ENCODE measurements at places on chromosomes 1 and 21.
A peak's percentile ranks its signal among the peaks of the same experiment; 100 is the strongest.

- DNase-seq = peak; percentile 99
Measured at GRCh38 chr1:24379733-24380315, 33.8 kb downstream of the STPG1 start.

GRCh38 chr1:112209493-112209892, 186.5 kb upstream of the CTTNBP2NL start:
- peak; percentile 68 for DNase-seq

DNA sequence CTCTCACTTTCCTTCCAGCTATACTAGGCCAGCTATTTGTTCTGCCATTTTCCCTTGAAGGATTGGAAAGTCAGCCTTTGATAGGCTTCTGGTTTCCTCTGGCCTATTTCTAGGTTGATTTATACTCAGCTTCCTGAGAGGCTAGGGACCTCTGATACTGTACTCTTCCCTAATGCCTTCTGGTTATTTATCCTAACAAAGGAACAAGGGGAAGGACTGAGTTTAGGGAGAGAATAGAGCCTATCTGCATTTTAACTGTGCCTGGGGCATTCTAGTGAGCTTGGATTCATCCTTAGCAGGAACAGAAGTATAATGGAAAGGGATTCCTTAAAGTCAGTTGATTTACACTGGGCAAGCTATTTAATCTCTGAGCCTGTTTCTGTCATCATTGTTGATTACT, 11.8 kb upstream of the TMEM39B start:
- DNase-seq = no peak

DNA sequence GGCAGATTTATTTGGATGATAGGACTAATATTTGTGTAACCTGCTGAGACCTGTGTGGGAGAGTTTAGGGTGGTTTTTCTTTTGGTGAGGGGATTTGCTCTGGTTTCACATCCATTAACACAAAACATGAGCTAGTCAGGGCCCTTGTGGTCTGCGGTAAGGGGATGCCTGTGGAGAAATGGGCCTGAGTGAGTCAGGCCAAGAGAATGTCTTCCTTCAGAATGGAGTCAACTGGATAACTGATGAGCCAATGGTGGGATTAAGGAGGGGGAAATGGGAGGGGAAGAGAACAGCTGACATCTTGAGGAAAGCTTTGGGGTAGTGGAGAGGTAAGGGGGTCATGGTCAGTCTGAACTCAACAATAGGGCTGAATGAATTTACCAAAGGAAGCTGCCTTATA, 13.9 kb downstream of the WNT2B start:
- DNase-seq = peak; percentile 70

GRCh38 chr1:229001467-229002011, 266.3 kb downstream of the RHOU start:
- DNase-seq = peak; percentile 5

DNA sequence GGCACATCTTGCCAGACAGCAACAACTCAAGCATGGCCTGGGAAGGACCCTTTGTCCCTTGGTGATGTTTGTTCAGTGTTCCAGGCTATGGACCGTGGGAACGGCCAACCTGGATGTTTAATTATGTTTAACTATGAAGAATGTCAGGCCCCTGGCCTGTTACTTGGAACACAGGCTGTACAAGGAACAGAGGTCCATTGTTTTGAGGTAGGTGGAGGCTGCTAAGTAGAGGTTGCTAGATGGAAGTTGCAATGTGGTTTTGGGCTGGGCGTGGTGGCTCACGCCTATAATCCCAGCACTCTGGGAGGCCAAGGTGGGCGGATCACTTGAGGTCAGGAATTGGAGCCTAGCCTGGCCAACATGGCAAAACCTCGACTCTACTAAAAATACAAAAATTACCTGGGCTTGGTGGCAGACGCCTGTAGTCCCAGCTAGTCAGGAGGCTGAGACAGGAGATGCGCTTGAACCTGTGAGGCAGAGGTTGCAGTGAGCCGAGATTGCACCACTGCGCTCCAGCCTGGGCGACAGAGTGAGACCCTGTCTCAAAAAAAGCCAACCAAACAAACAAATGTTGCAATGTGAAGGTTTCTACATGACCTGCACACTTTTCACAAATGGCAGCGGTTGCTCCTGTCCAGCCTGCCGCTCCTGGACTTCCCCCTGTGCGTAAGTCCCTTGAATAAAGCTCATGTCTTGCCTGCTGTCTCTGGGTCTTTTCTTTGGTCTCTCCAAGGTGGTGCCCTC, 2.5 kb upstream of the LEFTY1 start:
- DNase-seq = no peak

GRCh38 chr1:77582905-77583304, 99.6 kb downstream of the ZZZ3 start:
- DNase-seq = no peak

- peak; percentile 96 for DNase-seq
Measured at GRCh38 chr1:205172729-205173366, 38.7 kb downstream of the DSTYK start.

DNA sequence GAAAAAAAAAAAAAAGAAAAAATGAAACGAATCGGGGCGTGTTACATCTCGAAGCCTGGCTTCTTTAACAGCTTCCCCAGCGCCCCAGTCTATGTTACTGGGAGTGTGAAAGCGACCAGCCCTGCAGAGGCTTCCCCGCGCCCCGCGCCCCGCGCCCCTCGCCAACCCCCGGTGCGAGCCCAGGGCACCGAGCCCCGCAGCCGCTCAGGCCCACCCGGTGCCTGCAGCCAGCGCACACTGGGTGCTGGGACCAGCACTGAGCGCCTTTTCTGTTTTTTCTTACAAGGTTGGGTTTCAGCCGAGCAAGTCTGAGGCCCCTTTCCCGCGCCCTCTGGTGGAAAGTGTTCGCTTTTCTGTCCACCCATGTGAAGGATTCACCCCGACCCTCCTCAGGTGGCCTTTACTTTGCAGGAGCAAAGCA, 42.1 kb upstream of the ZNF496 start:
- no peak for DNase-seq

DNA sequence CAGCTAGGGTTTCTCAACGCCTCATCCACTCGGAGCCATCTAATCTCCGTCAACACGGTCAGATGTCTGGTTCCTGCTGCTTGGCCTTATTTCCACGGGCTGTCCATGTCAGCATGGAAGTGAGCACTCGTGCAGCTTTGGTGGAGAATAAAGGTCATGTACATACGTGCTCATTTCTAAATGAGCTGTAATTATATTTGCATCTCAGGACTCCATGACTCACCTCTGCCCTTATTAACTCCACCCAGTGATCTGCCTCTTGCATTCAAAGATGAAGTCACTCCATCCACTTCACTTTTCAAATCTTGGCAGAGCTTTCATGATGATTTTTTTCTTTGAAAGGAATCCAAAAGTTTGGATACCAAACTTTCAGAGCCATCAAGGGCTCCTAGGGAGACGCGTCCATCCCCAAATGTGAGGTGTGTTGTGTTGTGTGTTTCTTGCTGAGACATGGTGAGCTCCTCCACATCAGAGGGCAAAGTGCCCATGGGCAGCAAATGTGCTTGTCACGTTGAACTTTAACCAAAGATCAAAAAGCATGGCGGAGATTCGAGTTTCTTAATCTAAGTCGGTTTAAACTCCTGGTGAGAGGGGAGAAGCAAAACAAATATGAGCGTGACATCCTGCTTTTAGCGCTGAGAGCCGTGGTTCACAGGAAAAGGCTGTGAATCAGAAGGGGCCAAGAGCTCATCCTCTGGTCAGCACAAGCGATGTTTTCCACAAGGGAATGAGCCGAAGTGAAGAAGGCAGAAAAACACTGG, 68.6 kb upstream of the ERRFI1 start:
- peak; percentile 95 for DNase-seq

DNA sequence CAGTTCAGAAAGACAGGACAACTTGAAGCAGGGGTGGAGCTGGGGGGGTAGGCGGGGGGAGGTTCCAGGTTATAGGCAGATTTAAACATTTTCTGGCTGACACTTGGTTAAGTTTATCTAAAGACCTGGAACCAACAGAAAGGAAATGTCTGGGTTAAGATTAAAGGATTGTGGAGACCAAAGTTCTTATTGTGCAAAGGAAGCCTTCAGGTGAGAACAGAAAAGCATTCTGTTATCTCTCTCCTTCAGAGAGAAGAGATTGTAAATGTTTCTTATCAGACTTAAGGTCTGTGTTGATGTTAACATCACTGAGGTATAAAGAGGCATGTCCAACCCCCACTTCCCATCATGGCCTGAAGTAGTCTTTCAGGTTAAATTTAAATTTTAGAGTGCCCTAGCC, 3.7 kb upstream of the ACADM start:
- no peak for DNase-seq

DNA sequence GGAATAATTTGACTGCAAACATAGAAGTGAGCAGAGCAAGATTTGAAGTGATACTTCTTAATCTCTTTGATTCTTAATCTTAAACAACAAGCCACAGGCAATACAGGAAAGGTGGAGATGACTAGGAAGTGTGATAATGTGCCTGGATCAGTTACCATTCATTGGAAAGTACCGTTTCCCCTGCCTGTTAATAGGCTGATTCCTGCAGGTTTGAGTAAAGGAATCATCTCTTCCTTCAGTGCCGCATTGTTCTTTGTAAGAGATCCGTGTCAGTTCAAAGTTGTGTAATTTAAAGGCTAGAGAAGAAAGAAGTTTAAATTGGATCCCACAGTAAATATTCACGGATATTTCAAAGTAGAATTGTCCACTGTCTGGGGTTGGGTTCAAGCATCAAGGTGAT, 43.5 kb upstream of the BCL10 start:
- peak; percentile 79 for DNase-seq

DNA sequence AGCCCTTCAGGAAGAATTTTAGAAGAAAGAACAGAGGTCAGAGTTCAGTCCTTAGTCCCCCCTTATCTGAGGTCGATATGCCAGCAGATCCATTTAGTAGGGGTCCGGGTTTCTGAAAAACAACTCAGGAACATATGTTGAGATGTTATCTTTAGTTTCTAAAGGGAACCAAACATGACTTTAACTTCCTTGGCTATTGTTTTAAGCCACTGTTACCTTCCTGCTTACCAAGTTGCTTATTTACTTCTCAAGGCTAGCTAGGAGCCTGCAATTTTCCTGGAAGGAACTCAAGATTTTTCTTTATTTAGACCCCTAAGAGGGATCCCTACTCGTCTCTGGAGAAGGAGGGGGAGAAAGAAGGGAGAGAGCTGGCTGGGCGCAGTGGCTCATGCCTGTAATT, 54.3 kb downstream of the KCNC4 start:
- DNase-seq = no peak

- no peak for DNase-seq
Measured at GRCh38 chr1:210001751-210002150, 63.7 kb downstream of the SYT14 start.

DNA sequence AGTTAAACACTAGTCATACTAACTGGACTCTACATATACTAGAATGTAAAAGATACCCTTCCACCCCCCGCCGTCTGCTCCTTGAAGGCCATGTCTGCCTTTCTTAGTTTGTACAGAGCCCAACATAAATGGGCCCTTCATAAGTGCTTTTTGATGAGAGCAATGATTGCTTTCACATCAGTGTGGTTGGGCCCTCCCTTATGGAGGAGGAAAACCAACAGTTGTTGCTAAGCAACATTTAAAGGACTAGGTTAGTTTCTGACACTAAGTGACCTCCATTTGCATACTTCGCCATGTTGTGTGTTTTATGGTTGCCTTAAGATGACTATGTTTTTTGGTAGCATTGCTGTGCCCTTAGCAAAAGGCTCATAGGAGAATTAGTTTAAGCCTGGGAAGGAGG, 182.0 kb upstream of the SGIP1 start:
- DNase-seq = no peak

DNA sequence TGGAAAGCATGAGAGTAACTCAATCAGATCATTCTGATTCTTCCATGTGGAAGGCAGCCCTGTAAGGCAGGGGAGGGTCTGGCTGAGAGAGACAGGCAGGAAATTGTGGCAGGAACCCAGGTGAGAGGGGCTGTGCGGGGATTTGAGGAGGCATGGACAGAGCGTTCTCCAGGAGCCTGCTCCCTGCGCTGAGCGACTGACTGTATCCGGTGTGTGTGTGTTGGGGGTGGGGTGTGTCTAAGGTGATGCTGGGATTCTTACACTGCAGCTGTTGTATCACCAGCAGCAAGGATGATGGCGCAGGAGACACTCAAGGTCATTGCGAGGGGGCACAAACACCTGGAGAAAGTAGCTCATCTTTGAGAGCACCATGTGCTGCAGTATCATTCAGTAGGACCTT, 128.5 kb downstream of the RHOU start:
- DNase-seq = no peak

DNA sequence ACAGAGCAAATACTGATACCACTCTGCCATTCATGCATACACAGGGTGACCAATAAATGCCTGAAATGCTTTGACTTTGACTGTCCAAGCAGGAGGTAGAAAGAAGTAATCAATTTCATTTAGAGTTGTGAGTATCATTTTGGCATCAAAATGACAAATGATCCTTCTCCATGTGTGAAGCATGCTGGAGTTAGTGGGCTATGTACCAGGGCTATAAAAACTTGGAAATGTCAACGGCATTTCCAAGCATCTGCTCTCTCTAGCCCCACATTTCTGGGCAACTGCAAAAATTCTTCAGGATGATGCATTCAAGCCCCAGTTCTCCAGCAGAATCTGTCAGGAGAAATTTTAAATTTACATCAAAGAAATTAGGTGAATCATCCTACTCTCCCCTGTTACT, 208.4 kb upstream of the PTBP2 start:
- DNase-seq = no peak

DNA sequence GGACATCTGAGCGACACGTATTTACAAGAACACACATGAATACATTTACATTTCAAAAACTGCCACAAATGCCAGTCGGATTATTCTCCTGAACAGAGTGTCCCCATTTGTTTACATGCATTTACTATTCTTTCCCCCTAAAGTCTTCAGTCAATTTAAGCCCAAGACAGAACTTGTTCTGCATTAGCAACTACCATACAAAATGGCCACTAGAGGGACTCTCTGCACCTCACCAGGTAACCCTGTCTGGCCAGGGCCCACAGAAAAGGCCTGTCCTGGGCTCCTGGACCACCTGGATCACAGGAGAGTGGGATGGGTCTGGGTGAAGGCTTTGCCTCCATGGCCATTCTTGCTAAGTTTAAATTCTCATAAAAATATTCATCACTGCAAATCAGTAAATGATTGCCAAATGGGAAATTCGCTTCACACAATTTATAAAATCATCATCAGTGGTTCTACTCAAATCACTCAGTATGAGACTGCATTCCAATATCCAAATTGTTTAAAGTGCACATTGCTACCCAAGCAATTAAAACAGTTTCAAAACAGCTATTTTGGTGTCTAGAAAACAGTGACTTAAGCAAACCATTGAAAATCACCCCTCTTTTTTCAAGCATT, 12.5 kb upstream of the GUCA2A start:
- DNase-seq = peak; percentile 65

DNA sequence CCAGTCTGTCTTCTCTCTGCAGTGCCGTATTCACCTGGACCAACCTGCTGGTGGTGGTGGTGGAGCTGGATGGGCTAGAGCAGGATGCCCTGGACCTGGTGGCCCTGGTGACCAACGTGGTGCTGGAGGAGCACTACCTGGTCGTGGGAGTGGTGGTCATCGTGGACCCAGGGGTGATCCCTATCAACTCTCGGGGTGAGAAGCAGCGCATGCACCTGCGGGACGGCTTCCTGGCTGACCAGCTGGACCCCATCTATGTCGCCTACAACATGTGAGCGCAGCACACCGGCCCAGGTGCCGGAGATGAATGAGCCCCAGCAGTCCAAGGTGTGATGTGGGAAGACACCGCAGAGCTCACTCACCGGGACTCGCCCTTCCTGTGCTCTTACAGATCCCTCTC, 37.5 kb downstream of the S100B start:
- no peak for DNase-seq
